ENCODE measurements at places on chromosomes 3 and 15.

GRCh38 chr15:81516012-81516411 lies 142.0 kb upstream of the TMC3 start:
- no peak for DNase-seq

DNA sequence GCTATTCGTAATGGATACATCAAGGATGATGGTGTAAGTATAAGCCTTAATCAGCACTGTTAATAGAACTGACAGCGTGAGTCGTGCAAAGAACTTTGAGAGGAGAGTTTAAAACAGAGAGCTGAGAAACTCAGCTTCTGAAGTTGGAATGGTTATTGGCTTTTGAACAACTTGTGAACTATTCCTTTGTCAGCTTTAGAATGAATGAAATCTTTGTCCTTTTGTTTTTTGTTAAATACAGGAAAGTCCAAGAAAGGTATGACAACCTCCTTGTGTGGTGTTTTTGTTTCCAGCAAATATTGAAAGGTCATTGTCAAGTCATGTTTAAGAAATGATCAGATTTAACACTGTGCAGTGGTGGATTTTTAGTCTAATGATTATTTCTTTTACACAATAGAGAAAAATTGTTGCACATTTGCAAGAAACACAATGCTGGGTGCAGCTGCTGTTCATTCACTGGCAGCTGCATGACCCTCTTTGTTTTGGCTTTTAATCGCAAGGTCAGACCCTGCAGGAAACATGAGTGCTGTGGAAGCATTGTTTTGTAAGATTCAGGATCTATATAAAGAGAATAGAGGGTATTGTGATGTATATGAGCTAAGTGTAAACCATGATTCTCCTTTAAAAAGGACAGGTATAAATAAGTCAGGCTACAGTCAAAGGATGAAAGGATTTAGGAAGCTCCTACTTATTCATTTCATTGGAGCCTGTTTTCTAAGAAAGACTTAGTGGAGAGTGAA lies 21.7 kb upstream of the ABHD10 start:
- DNase-seq = no peak

- no peak for DNase-seq
These were observed 29.5 kb downstream of the ARL8B start for GRCh38 chr3:5151586-5151985.

- no peak for DNase-seq
These were observed 45.3 kb downstream of the CAPN3 start for GRCh38 chr15:42404461-42405235.

- no peak for DNase-seq
These were observed 3.8 kb downstream of the EIF2AK4 start for GRCh38 chr15:39937696-39938095.

DNA sequence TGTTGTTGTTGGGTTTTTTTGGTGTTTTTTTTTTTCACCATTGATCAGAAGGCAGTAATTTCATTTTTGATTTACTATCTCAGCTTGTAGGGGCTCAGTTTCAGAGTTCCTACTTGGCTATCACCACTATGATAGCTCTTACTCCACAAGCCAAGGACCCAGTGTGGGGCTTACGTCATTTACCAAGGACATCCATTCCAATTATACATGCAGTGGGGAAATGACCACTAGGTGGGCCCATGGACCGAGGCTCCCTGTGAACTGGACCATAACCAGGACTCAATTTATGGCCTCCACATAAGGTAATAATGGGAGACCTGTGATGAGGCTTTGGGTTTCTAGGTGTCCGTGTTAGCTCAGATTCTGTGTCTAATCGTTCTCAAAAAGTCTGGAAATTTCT lies 67.5 kb upstream of the CACNA1D start:
- no peak for DNase-seq

DNA sequence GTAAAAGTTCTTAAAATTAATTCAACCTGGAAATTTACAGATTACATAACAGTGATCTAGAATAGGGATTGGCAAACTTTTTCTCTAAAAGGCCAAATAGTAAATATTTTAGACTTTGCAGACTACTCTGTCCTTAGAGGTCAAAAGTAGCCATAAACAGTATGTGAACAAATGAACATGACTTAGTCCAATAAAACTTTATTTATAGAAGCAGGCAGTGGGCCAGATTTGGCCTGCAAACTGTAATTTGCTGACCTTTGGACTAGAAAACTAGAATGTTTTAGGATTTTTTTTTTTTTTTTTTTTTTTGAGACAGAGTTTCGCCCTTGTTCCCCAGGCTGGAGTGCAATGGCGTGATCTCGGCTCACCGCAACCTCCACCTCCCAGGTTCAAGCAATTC lies 12.1 kb downstream of the SENP8 start:
- DNase-seq = no peak

DNA sequence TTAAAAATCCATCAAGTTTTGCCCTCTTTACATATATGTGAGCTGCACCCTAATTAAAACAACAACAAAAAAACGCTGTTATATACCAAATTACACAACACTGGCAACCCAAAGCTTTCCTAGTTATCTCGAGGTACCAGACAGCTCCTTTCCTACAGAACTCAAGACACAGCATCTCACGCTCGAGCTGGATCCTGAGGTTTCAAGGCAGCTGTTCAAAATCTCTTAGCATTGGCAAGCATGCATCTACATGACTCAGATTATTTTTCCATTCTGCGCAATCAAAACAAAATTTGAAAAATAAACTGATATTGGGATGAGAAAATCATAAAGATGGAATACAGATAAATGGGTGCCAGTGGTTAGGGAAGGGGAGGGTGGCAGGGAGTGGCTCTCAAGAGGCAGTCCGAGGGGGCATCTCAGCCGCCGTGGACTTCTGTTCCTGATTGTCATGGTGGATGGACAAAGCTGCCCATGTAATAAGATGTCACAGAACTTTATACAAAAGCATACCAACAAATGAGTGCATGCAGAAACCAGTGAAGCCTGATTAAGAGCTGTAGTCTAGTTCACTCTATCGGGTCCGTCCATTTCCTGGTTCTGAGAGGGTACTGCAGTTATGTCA lies 91.5 kb downstream of the ADAMTS17 start:
- DNase-seq = no peak

DNA sequence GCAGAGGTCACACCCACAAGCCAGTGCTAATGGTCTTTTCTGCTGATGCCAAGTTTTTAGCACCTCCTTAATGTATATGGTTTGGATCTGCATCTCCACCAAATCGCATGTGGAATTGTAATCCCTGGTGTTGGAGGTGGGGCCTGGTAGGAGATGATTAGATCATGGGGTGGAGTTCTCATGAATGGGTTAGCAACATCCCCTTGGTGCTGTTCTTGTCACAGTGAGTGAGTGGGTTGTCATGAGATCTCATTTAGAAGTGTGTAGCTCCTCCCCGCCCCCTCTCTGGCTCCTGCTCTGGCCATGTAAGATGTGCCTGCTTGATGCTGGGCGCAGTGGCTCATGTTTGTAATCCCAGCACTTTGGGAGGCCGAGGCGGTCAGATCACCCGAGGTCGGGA lies 37.3 kb upstream of the KLHL6 start:
- DNase-seq = no peak

DNA sequence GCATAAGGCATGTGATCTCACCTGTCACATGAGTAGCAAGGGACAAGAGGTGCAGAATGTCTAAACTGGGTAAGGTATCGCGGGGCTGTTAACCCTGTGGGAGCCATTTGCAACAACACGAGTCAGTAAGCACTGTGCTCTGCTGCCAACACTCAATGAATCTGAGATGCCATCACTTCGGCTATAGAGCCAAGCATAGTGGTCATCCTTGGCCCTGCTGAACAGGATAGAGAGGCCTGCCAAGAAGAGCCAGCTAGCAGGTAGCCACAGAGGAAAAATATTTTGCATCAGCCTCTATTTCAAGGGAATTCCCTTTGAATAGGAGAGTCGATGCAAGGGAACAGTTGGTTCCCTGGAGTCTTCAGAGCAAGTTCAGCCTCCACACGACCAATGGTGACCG lies 137.8 kb downstream of the NTRK3 start:
- no peak for DNase-seq

GRCh38 chr3:100003609-100004503 lies 110.4 kb downstream of the FILIP1L start:
- peak; percentile 94 for DNase-seq

- DNase-seq = no peak
These were observed 48.7 kb upstream of the IREB2 start for GRCh38 chr15:78389322-78389721.

GRCh38 chr3:43418601-43419272 lies 132.4 kb downstream of the SNRK start:
- DNase-seq = no peak

GRCh38 chr3:158918451-158918850 lies 116.6 kb downstream of the MFSD1 start:
- no peak for DNase-seq

DNA sequence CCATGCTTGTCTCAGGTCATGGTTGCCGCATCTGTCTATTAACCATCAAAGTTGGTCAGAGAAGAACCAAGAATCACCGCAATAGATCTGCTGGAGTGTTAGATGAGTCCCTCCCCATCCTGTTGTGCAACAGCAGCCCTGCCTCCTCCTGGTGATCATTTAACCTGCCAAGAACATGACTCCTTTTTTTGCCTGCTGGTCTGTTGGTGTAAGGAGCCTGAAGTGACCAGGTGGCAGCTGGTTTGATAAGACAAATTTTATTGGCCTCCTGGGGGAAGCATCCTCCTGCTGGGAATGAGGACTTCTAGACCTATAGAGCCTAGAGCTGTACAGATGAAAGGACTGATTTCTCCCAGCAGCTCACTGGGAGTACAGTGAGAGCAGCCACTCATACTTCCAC lies 43.5 kb upstream of the RAF1 start:
- DNase-seq = no peak

GRCh38 chr3:142625153-142625440 lies 28.9 kb downstream of the PLS1 start:
- DNase-seq = no peak

DNA sequence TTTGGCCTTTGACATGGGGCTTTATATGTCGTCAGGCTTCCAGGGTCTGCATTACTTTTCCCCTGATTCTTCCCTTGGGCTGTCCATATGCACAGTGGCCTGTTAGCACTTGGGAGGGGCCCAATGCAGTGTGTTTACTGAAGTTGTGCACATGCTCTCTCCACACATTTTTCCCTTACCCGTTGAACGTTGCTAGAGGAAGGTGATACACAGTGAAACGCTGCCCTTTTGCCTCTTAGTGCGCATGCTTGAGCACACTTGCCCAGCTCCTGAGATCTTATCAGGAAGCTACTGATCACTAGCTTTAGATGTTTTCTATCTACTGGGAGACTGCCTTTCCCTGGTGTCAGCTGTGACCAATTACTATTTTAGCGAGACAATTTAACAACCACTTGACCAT lies 1198.0 kb downstream of the ROBO1 start:
- no peak for DNase-seq

DNA sequence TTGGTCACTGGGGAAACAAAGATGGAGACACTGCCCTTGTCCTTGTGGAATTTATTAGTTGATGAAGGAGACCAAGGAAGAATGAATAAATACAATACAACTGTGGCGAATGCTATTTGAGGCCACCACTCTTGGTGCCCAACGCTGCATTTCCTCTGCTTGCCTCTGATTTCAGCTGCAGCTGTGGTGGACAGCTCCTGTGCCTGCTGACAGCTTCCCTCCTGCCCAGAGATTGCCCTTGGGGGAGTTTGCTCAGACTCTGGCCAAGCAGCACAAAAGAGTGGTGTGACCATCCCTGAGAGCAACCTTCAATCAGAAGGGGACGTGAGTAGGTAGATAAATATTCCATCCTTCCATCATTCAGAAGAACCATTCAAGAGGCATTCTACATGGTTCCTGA lies 64.6 kb upstream of the FHIT start:
- no peak for DNase-seq

- DNase-seq = no peak
These were observed 356.6 kb upstream of the NPAP1 start for GRCh38 chr15:24318981-24319380.

- DNase-seq = no peak
These were observed 363.4 kb downstream of the GAP43 start for GRCh38 chr3:115986555-115987207.

- no peak for DNase-seq
These were observed 554.8 kb upstream of the CBLB start for GRCh38 chr3:106423321-106424225.

- DNase-seq = no peak
These were observed 605.0 kb upstream of the TBL1XR1 start for GRCh38 chr3:177802151-177802900.

DNA sequence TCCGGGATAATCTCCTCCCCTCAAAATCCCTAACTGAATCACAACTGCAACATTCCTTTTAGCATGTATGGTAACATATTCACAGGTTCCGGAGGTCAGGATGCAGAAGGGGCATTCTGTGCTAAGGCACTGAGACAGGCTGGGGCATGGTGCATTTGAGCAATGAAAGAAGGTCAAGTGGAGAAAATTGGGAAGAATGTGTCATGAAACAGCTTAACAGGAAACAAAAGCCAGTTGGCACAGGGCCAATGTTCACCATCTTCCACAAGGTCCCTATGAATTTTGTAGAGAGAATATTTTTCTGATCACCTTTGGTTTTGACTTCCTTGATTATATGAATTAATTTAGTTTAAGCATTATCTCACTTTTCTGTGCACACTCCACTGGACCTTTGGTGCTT lies 587.7 kb upstream of the NR2F2 start:
- DNase-seq = no peak

DNA sequence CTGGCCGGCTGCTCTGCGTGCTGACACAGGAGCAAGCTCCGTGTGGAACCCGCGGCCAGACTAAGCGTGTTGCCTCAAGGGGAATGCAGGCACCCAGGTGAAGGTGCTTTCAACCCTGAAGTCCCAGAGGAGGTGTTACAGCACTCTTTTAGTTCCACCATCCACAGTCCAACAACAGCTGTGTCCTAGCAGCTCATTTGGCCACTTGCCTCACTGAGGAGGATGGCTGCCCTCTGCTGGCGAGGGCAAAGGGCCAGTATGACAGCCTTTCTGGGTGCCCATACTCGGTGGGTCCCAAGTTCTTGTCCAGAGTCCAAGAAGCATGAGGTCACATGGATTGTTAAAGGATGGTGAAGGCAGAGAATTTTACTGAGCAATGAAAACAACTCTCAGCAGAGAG lies 87.8 kb downstream of the C3orf85 start:
- no peak for DNase-seq

DNA sequence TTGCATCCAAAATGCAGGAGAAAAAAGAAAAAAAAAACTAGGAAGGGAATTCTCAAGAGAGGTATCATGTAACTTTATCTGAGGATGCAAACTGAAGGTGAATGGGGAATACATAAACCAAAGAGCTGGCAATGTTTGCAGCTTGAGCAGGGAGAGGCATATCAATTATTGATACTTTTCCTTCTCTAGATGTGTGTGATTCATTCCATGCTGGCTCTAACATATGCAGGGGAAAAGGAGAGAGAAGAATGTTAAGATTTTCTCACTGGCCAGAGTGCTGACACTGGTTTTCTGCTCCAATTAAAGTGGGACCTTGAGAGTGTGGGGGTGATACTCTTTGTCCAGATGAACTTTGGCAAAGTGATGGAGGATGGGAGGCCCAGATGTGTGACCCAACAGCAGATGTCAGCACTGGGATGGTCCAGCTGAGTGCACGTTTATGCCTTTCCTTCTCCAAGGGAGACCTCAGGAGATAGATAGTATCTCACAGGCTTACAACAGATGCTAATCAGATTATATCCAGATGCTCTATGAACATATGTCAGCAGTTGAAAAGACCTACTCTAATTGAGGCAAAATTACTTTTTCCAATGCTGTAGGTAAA lies 50.0 kb upstream of the PSMD6 start:
- no peak for DNase-seq
